B cell (primary cell): ENCODE measurements at places on chromosomes 5 and 9. TPM values are rescaled to one million over a fixed set of nuclear protein-coding genes. Genes with fewer than 3 reads are reported as not detected.

- DNase-seq, result no peak
Measured at GRCh38 chr5:67141644-67142043, 55.0 kb downstream of the CD180 start.

GRCh38 chr9:98719055-98719454 lies 10.3 kb upstream of the GABBR2 start:
- DNase-seq, result no peak

Gene SLC6A19
- not detected in 2 replicates for total RNA-seq

Gene ANKRD31
- 0.10 TPM in 2 replicates for total RNA-seq

Gene ANKRD33B
- 23.4 and 24.8 TPM in 2 replicates for total RNA-seq
